Activated T-cell treated with anti-CD3 and anti-CD28 coated beads for 4 hours (primary cell): ENCODE measurements at places on chromosomes 11 and 22.

DNA sequence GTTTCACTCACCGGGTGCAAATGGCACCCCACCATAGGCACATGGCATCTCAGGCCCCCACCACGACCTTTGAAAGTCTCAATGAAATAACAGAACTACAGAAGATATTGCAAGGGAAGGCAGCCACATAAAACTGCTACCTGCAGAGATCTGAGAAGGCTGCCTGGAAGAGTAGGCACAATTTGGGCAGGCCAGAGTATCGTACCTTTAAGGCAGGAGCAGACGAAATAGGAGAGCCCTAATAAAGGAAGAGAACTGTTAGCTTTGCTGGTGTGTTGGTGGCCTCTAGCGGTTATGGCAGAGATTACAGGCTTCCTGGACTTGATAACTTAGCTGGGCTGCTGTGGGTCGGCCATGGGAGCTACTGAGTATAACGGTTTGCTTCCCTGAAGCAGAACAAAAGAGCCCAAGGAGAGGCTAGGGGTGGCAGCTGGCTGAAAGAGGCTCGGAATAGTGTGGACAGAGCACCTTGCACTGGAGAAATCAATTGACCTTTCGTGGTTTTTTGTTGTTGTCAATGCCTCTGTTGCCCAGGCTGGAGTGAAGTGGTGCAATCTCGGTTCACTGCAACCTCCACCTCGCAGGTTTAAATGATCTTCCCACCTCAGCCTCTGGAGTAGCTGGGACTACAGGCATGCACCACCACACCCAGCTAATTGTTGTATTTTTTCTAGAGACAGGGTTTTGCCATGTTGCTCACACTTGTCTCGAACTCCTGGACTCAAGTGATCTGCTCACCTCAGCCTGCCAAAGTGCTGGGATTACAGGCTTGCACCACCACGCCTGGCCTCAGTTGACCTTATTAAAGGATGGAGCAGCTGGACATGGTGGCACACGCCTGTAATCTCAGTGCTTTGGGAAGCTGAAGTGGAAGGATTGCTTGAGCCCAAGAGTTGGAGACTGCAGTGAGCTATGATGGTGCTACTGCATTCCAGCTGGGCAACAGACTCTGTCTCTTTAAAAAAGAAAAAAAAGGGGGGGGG is 4.8 kb downstream of the SDF2L1 start:
- DNase-seq = peak; percentile 71

DNA sequence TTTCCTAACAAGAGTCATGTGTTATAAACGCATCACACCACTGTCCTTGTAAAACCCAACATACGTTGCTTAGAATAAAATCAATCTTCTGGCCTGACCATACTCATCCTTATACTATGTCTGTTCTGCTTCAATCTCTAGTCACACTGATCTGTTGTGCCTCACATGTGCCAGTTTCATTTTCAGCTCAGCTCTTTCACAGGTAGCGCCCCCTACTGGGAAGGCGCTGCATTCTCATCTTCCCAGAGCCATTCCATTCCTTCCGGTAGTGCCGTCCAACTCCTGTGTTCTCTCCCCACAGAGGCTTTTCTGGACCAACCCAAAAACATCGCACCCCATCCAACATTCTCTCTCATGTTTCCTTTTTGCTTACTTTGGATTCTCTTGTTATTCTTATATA is 22.2 kb downstream of the CASP5 start:
- peak; percentile 40 for DNase-seq

- DNase-seq = no peak
These were observed 14.8 kb downstream of the FLI1 start for GRCh38 chr11:128708660-128709059.

DNA sequence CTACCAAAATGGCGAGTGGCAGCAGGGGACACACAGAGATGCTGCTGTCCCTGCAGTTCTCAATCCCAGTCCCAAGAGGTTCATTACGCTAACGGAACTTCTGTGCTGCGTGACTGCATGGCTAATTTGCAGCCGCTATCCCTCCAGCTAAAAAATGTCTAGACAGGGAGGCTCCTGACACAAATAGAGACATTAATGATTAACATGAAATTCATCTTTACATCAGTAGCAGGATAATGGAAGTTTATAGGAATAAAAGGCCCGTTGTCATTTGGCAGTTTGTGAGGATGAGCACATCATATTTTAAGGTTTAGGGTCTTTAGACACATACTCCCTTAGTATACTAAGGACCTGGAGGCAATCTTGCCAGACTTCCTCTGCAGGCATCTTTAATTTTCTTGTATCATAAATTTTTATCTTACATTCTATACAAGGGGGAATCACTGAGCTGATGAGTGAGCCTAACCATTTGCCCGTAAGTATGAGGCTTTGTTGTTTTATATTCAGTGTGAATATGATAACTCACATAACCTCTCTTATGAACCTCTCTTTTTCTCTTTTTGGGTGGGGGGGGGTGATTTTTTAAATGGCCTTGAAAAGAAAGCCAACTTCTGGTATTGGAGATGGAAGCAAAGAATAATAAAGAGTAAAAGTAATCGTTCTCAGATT is 99.8 kb upstream of the OR9G4 start:
- no peak for DNase-seq

DNA sequence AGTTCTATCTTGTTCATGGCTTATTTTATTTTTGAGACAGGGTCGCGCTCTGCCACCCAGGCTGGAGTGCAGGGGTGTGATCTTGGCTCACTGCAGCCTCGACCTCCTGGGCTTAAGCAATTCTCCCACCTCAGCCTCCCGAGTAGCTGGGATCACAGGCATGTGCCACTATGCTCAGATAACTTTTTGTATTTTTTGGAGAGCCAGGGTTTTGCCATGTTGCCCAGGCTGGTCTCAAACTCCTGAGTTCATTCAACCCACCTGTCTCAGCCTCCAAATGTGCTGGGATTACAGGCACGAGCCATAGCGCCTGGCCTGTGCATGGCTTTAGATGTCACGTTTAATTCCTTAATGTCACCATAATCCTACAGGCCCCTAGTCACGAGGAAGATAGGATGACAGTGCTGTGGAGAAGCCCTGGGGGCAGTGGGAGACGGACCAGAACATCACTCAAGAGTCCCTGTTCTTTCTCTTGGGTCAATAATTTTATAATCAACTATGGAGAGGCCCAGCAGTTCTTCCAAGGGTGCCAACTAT is 99.5 kb downstream of the RDX start:
- no peak for DNase-seq
